Esophagus squamous epithelium (tissue), 5 donors: ENCODE measurements at places on chromosomes 12 and 14.

GRCh38 chr12:51339750-51340149, 6.7 kb downstream of the CELA1 start:
- no peak for DNase-seq

- DNase-seq: no peak
Measured at GRCh38 chr12:51687177-51687576, 96.1 kb downstream of the SCN8A start.

GRCh38 chr12:2851931-2852330, 4.9 kb downstream of the TEX52 start:
- no peak for DNase-seq

DNA sequence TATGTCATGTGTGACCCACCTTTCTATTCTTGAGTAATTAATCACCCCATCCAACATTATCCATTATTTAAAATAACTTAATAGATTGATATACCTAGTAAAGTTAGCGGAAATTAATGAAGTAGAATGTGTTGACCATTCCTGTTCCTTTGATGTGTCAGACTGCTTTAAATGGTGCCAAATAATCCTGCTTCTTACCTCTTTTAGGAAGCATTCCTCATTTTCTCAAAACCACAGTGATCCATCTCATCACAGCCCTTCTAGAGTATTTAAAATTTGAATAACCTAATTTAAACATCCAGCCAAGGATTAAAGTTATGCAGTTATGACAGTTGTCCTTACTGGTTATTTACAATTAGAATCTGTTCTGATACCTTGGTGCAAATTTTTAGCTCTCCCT, 6.9 kb downstream of the MGAT4C start:
- DNase-seq: no peak

DNA sequence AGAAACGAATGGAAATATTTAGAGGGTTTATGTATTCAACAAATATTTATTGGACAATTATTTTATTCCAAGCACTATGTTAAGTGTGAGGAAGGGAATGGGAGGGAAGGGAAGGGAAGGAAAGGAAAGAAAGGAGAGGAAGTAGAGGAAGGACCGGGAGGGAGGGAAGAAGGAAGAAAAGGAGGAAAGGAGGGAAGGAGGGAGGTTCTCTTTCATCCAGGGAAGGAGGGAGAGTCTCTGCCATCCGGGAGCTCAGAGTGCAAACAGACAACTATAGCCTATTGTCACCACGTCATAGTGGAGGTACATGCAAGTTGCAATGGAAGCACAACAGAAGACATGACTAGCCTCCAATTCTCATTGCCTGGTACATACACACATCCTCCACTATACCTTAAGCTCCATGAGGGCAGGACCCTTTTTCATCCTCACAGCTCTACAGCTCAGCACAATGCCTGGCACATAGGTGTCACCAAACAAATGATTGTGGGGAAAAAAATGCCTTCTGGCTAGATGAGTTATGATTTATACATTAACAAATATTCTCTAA, 48.1 kb downstream of the DAD1 start:
- no peak for DNase-seq

- no peak for DNase-seq
Measured at GRCh38 chr14:57122129-57122528, 146.6 kb downstream of the EXOC5 start.

GRCh38 chr14:103684871-103685270, 30.4 kb downstream of the XRCC3 start:
- no peak for DNase-seq

GRCh38 chr12:96064271-96064670, 28.9 kb upstream of the LTA4H start:
- no peak for DNase-seq

DNA sequence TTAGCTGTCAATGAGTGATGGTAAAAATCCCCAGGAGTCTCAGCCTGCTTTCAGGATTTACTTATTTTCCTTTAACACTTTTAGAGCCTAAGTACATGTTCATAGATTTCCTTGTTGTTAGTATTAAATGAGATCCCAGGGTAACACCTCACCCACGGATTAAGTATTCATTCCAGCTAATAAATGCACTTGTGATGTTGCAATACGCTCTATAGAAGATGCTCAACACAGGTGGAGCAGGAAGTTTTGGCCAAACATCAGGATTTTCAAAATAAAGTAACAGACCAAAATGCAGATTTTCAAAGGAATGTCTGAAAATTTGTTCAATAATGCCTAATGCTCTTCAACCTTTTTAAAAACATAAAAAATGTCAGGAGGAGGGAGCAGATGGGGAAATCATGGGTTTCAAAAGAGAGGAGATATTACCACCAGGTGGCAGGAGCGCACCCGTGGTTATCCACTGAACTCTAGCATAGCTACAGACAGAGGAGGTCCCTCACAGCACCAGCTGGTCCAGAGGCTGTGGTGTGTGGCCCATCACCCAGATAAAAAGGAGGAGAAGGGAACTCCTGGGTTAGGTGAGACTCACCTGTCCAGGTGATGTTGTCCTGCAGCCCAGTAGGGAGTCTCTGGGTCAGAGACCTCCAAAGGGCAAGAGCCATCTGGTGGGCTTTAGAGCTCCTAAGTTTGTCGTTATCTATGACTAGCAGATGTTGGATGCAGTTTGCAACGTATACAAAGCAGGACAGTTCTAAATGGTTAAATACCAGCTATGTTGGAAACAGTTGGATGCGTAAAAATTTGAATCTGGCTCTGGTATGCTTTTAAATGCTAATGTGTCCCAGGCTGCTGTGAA, 1158.4 kb upstream of the TMEM132C start:
- no peak for DNase-seq

GRCh38 chr14:100402631-100403030, 79.5 kb downstream of the SLC25A47 start:
- DNase-seq: no peak

DNA sequence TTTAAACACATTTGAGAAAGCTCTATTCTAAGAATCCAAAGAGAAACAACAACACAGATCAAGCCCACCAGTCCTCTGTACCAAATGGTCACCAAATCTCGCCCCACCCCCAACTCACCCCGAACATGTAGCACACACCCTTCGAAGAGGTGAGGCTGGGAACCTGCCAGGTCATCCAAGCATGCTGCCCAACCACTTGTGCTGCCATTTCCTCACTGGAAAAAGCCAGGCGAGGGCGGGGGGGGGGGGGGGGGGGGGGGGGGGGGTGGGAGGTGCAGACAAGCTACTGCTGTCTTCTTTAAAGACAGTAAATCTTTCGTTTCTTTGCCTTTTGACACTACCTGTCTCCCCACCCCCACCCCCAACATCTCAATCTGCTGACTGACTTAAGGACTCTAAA, 59.9 kb downstream of the SETD3 start:
- no peak for DNase-seq

- no peak for DNase-seq
Measured at GRCh38 chr14:76502219-76502618, 126.3 kb downstream of the ESRRB start.

- no peak for DNase-seq
Measured at GRCh38 chr14:92356677-92357076, 33.7 kb downstream of the SLC24A4 start.

GRCh38 chr12:45912774-45913173, 77.6 kb downstream of the SCAF11 start:
- no peak for DNase-seq

GRCh38 chr14:60482743-60483142, 3.1 kb downstream of the C14orf39 start:
- DNase-seq: no peak

- DNase-seq: no peak
Measured at GRCh38 chr12:6722863-6723262, 983 bp upstream of the COPS7A start.

DNA sequence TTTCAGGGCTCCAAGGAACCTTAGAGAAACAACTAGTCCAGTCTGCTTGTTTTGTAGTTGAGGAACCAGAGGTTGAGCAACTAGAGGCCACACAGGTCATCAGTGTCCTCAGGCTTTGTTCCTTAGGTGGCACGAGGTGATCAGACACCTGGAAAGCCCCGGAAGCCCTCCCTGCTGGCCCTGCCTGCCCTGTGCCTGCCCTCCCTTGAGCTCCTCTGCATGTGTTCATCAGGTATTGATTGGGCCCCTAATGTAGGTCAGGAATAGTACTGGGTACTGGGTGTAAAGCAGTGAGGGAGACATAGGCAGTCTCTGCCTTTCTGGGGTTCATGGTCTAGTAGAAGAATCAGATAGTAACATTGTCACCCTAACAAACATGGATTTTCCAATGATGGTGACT, 114.3 kb downstream of the TSPAN9 start:
- no peak for DNase-seq
